ENCODE measurements at places on chromosomes 3 and 15. TPM values are rescaled to one million over a fixed set of nuclear protein-coding genes. Genes with fewer than 3 reads are reported as not detected.

- DNase-seq = no peak
Observed at GRCh38 chr3:115697263-115698053, 74.1 kb downstream of the GAP43 start.

- DNase-seq = peak; percentile 61
Observed at GRCh38 chr3:120820748-120821147, 78.2 kb downstream of the GTF2E1 start.

DNA sequence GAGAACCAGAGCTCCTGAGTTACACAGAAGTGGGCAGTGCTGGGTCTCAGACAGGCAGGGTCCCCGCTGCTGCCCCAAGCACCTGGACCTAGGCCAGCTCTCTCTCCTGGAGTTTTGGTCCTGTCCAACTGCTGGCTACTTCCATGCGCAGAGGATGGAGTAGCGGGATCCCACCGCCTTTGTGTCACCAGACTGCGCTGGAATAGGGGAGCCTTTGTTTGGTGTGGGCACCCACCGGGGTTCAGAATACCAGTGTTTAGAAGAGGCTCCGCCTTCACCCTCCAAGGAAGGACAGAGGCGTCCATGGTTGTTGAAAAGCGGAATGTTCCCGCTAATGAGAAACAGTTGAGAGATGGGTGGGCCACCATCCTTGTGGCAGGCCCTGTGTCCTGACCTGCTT is 154.4 kb downstream of the DNAJB8 start:
- no peak for DNase-seq

DNA sequence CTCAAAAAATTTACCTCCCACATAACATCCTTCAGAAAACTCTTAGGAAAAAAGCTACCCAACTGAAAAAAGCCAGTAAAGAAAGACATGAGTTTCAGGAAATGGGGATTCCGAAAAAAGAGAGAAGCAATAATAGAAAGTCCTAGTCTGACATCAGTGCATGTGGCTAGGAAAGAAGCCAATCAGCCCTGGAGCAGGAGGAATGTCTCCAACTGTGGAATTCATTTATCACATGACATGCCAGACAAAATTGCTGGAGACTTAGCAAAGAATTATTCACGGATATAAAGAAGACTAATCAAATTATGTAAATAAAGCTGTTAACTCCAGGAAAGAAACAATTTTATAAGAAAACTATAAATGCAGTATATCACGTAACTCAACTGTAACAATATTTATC is 258.9 kb upstream of the RARB start:
- DNase-seq = no peak

- DNase-seq = peak; percentile 65
Observed at GRCh38 chr3:52237657-52238172, 1.2 kb downstream of the TWF2 start.

GRCh38 chr3:38840987-38841386 is 25.0 kb upstream of the SCN10A start:
- DNase-seq = no peak

DNA sequence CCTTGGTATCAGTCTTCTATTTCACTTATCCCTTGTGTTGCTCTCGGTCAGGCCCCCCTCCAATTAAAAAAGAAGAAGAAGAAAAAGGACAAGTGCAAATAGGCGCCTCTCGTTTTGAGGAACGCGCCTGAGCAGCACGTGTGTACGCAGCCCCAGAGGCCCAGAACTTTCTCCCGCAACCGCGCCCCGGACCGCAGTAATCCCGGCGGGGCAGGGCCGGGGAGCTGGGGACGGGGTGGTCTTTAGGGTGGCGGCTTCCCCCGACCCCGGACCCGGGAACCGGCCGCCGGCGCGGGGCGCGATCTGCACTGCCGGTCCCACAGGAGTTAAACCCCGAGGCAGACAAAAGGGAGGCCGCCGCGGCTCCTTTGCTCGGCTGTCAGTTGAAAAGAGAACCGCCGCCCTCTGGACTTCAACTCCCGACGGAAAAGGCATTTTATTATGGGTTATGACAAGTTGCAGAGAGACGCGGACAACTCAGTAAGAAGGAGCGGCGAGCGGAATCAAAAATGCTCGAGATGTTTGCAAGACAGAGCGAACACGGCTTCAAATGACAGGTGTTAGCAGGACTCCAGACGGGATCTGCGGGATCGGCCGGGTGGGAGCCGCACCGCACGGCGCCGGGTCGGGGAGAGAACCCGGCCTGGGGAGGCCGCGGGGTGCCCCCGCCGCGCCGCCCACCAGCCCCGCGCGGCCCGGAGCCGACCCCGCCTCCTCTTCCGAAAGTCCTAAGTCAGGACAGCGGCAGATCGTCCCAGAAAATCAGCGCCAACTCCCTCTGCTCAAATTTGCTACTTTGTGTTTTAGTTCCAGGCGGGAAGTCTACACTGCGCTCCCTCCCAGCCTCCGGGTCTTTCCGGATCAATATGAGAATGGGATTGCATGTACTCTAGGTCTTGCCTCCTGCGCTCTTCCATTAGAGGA is 79.0 kb downstream of the NR2F2 start:
- no peak for DNase-seq

GRCh38 chr15:77846986-77847385 is 214.3 kb upstream of the LINGO1 start:
- DNase-seq = no peak

SLC15A2 gene
- total RNA-seq = 3.1 TPM

UCN2 gene
- not detected for total RNA-seq

Data from colonic mucosa (tissue), 4 donors.